ENCODE measurements at places on chromosomes 13 and 19. TPM values are rescaled to one million over a fixed set of nuclear protein-coding genes. Genes with fewer than 3 reads are reported as not detected.

DNA sequence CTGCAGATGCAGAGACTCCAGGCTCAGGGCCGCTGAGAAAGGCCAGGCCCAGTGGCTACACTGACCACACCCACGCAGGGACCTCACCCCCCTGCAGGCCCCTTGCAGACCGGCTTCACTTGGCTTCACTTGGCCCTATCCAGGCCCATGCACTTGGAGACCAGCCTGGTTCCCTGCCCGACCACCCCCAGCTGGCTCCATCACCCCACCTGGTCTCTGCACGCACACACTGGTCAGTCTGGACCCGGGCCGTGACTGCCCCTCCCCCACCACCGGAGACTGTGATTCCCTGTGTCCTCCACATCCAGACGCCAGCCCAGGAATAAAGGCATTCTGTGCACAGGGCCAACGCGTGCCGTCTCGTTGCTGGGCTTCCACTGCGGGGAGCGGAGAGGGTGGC, 4.9 kb upstream of the EBI3 start:
- peaks cover 15% of the 10 kb centered on the region for H3K27me3 ChIP-seq
- no peaks in the 10 kb centered on the region for H3K4me1 ChIP-seq
- DNase-seq = no peak
- H3K36me3 ChIP-seq = no peaks in the 10 kb centered on the region
- no peak overlapping the region for H3K27ac ChIP-seq

DNA sequence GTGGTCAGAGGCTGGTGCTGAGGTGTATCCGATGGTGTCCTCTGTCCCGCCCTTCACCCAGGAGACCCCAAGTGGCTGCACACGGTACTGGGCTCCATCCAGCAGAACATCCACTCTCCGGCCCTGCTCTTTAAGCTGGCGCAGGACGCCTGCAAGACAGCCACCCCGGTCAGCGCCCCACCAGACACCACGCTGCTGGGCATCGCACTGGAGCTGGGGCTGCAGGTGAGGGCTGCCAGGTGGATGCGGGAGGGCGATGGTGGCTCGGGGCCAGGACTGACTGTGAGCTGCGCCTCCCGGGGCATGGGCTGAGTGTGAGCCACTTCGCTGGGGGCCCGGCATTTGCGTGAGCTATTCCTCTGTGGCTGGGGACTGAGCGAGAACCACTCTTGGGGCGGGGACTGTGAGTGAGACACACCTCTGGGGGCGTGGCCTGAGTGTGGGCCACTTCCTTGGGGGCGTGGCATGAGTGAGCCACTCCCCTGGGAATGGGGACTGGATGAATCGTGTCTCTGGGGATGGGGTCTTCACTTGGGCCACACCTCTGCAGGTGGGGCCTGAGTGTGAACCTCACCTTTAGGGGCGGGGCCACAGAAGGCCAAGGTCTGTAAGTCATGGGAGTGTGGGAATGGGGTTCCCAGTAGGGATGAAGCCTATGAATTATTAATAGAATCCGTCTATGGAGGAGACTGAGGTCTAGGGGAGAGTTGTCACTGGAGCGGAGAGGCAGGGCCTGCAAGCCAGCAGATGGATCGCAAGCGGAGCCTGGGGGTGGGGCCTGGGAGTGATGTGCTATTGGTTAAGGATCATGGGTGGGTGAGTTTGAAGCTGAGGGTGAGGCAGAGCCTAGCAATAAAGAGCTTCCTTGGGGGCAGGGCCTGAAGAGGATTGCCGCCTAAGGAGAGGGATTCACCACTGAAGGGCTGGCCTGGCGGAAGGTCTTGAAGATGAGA, 30.5 kb downstream of the ZSWIM4 start:
- no peak overlapping the region for H3K27ac ChIP-seq
- peaks cover 24% of the 10 kb centered on the region for H3K36me3 ChIP-seq
- DNase-seq = no peak
- no peaks in the 10 kb centered on the region for H3K27me3 ChIP-seq
- no peak overlapping the region for H3K4me3 ChIP-seq

- H3K4me3 ChIP-seq = no peak overlapping the region
- no peaks in the 10 kb centered on the region for H3K36me3 ChIP-seq
- DNase-seq = no peak
- H3K27me3 ChIP-seq = no peaks in the 10 kb centered on the region
Observed at GRCh38 chr13:100597253-100597652, 8.7 kb upstream of the GGACT start.

DNA sequence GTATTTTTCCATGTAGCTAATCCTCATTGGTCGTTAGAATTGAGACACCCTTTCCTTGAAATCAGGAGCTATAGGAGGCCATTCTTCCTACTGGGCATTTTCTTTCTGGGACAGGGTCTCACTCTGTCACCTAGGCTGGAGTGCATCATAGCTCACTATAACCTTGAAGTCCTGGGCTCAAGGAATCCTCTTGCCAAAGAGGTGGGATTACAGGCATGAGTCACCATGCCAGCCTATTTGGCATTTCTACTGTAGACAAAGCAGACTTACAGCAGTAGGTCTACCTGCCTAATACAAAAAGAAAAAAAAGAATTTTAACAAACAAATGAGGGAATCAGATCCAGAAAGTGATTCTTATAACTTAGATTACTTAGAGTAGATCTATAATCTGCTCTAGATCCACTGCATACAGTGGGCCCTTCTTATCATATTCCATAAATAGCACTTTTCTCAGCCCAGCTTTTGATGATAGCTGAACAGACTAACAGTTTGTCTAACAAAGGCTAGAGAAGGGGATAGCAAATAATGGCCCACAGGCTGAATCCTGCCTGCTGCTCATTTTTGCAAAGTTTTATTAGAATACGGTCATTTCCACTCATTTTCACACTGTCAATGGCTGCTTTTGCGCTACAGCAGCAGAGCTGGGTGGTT, 36.7 kb upstream of the USPL1 start:
- no peak for DNase-seq
- no peaks in the 10 kb centered on the region for H3K27me3 ChIP-seq
- no peak overlapping the region for H3K27ac ChIP-seq
- H3K4me3 ChIP-seq = no peak overlapping the region

DNA sequence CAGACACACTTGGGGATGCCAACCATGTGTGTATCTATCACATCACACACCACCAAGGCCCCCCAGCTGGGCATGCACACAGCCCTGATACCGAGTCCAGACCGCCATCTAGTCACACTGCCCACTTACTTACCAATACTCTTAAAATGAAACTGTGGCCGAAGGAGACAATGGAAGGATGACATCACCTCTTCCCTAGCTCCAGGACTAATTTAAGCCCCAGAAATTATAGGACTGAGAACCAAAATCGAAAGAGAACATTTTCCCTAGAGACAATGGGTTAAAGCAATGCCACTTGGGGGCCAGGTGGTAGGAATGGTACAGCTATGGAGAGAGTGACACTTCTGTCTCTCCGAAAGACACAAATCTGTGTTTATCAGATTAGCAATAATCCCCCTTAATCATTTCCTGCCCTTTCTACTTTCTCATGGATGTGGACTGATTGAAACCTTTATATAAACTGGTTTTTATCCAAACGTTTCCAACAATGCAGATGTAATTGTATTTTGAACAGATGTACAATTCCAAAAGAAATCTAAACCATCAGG, 663 bp upstream of the GGACT start:
- DNase-seq = no peak
- no peaks in the 10 kb centered on the region for H3K36me3 ChIP-seq
- peaks cover 3% of the 10 kb centered on the region for H3K4me1 ChIP-seq
- H3K27me3 ChIP-seq = no peaks in the 10 kb centered on the region
- no peak overlapping the region for H3K27ac ChIP-seq

DNA sequence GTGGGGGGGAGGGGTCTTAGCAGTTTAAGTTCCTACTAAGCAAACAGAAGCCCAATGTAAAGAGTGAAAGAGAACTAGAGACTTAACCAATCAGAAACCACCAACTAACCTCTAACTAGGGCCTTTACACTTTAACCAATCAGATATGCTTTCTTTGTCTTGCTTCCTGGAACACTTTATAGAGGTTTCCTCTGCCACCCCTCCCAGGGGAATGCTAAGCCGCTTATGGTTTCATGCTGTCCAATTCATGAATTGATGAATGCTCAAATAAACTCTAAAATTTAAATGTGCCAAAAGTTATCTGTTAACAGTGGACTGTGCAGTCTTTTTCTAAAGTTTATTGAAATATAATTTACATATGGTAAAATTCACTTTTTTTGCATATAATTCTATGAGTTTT, 33.9 kb upstream of the LATS2 start:
- H3K4me1 ChIP-seq = no peaks in the 10 kb centered on the region
- H3K27ac ChIP-seq = no peak overlapping the region
- no peak for DNase-seq
- H3K4me3 ChIP-seq = no peak overlapping the region
- H3K27me3 ChIP-seq = no peaks in the 10 kb centered on the region

- no peaks in the 10 kb centered on the region for H3K36me3 ChIP-seq
- H3K4me3 ChIP-seq = no peak overlapping the region
- no peak for DNase-seq
- H3K27me3 ChIP-seq = peaks cover 4% of the 10 kb centered on the region
- peaks cover 4% of the 10 kb centered on the region for H3K4me1 ChIP-seq
Observed at GRCh38 chr19:46180701-46181387, 32.8 kb downstream of the IGFL2 start.

Gene IFNL3
- not detected for total RNA-seq

Gene SPRED3
- total RNA-seq = under 0.01 TPM

Gene MRPL34
- total RNA-seq = 78.3 TPM

DNA sequence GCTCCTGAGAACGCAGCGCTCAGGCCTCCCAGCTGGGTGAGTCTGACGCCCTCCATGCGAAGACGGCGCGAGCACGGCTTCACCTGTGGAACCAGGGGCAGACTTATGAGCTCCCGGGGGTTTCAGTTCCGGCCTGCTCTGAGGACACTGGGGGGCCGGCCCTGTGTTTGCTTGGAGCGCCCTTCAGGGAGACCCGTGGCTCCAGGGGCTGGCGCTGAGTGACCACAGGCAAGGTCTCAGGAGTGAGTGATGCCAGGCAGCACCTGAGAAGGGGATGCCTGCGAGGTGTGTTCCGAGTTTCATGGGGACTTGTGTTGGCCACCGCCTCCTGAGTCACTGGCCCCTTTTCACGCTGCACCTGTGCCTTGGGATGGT, 4.5 kb downstream of the MCF2L start:
- H3K27ac ChIP-seq = no peak overlapping the region
- peaks cover 24% of the 10 kb centered on the region for H3K27me3 ChIP-seq
- H3K4me3 ChIP-seq = no peak overlapping the region
- no peaks in the 10 kb centered on the region for H3K36me3 ChIP-seq
- no peak for DNase-seq

Gene TMEM59L
- total RNA-seq = not detected

Gene ZNF17
- 10.4 TPM for total RNA-seq
